ENCODE measurements at places on chromosomes 6 and 20. TPM values are rescaled to one million over a fixed set of nuclear protein-coding genes. Genes with fewer than 3 reads are reported as not detected.

- DNase-seq: no peak
Observed at GRCh38 chr20:23086931-23087411, 847 bp upstream of the CD93 start.

- no peak for DNase-seq
Observed at GRCh38 chr6:169849396-169849795, 98.0 kb downstream of the ERMARD start.

GRCh38 chr6:24831771-24832716, 33.3 kb upstream of the ARMH2 start:
- no peak for DNase-seq

DNA sequence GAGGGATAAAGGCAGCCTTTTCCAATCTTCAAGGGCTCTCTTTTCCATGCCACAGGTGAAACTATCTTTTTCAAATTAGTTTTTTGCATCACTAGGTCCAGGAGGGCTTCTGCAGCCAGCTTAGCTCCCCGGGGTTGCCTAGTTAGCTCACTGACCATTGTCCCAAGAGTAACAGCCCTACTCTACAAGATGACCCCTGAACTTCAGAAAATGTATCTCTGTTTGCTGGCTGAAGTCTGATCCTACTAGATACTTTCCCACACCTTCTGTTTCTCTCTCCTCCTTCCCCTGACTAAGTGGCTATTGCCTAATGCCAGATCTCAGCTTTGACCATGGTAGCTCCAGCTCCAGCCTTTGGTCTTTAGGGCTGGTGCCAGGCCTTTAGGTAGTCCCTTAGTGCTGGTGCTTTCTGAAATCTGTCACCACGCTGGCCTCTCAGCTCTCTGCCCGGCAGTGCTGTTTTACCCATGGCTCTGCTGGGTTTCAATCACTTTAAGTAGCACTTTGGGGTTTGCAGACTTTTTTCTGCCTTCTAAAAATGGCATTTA, 255.1 kb downstream of the RNGTT start:
- DNase-seq: no peak

- DNase-seq: no peak
Observed at GRCh38 chr6:158894193-158894592, 75.0 kb upstream of the EZR start.

The MOXD1 gene
- 311 TPM for polyA plus RNA-seq

- no peak for DNase-seq
Observed at GRCh38 chr6:134936931-134937330, 13.0 kb downstream of the ALDH8A1 start.

GRCh38 chr6:25965058-25965457, 2.5 kb downstream of the TRIM38 start:
- no peak for DNase-seq

The KCNB1 gene
- polyA plus RNA-seq: 0.39 TPM

GRCh38 chr6:157490611-157491269, 109.8 kb downstream of the ZDHHC14 start:
- no peak for DNase-seq

- DNase-seq: no peak
Observed at GRCh38 chr20:2822073-2822472, 5.9 kb downstream of the TMEM239 start.

The PAX1 gene
- polyA plus RNA-seq: not detected

DNA sequence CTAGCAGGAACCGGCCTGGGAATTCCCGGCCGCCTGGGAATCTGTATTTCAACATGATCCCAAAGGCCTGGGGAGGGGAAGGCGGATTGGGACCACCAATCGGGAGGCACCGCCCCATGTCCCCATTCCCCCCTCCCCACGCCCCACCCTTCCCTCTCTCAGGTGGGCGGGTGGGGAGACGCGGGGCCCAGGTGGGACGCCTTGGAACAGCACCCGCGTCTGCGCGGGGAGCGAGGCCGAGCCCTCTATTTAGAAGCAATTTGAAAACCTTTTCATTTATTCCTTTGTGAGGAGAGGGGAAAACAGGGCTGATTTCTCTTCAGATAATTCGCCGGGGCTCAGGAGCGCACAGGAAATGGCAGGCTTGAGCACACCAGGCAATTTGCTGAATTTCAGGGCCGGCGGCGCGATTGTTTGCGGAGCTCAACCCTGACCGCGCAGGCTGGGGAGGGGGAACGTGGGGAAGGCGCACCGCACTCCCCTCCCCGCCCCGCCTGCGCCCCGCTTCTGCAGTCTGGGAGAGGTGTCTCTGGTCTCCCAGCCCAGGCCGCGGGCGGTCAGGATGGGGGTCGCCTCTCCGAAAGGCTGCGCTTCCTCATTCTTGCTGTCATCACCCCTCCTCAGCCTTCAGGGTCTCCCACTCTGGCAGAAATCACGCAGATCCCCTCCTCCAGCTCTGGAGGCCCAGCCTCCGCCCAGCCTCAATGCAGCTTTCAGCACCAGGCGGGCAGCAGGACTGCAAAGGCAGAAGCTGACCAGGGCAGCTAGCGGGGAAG, 170.0 kb downstream of the GRM4 start:
- DNase-seq: no peak

GRCh38 chr20:61514018-61514365, 261.9 kb downstream of the CDH4 start:
- DNase-seq: no peak

DNA sequence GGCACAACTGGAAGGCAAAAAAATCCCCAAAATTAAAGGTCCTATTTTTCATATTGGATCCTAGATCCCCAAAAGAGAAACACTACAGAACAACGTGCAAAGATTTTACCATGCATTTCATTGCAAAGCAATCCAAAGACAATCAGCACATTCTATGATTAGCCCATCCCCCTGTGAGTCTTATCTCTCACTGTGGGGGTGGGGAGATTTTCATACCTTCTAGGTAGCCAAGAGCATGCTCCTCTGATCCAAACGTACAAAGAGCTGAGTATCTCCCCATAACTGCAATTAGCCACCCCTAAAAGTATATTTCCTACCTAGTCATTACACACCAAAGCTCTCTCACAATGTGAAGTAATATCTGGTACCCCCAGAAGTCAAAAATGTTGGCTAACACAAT, 22.2 kb upstream of the ENTPD6 start:
- no peak for DNase-seq

The HLA-DQB1 gene
- 6.5 TPM for polyA plus RNA-seq

DNA sequence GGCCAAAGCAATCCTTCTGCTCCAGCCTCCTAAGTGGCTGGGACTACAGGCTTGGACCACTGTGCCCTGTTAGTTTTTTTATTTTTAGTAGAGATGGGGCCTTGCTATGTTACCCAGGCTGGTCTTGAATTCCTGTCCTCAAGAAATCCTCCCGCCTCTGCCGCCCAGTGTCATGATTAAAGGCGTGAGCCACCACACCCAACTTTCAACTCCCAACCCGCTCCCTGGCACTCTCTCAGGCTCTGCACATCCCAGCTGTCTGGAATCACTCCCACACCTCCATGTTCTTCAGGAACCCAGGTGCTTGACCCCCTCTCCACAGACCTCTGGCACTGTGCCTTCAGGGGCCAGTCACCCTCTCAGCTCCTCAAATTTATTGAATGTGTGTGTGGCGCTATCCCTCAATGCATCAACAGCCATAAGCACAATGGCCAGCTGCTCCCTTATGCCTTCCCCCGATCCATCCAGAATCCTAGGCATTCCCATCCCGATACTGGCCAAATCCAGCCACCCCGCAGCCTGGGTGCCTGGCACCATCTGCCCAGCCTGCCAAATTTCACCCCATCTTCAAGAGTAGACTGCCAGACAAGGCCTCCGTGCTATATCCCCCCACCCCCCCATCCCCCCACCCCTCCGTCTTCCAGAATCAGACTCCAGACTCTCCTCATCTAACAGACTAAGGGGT, 647 bp upstream of the POU5F1 start:
- DNase-seq: no peak

The MCHR2 gene
- 0.03 TPM for polyA plus RNA-seq

DNA sequence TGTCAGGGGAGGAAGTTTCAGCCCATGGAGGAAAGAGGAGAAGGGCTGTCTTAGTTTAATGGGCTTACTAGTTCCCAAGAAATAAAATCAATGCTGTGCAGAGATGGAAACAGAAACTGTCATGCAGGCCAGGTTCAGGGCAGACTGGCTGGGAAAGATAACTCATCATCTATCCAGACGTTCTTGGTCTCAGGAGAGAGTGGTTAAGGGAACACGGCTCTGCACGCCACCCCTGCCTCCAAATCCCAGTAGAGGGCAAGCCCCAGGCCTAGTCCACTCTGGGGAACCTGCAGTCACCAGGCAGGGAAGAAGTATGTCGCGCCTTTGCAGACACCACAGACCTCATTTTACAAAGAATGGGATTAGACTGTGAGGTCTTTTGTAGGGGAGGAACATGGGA, 12.5 kb downstream of the ALDH8A1 start:
- DNase-seq: no peak

The PPP1R14C gene
- 25.5 TPM for polyA plus RNA-seq

GRCh38 chr6:7142918-7143475, 35.2 kb downstream of the RREB1 start:
- no peak for DNase-seq

The AVP gene
- 1.0 TPM for polyA plus RNA-seq

The SLC17A1 gene
- 27.5 TPM for polyA plus RNA-seq

DNA sequence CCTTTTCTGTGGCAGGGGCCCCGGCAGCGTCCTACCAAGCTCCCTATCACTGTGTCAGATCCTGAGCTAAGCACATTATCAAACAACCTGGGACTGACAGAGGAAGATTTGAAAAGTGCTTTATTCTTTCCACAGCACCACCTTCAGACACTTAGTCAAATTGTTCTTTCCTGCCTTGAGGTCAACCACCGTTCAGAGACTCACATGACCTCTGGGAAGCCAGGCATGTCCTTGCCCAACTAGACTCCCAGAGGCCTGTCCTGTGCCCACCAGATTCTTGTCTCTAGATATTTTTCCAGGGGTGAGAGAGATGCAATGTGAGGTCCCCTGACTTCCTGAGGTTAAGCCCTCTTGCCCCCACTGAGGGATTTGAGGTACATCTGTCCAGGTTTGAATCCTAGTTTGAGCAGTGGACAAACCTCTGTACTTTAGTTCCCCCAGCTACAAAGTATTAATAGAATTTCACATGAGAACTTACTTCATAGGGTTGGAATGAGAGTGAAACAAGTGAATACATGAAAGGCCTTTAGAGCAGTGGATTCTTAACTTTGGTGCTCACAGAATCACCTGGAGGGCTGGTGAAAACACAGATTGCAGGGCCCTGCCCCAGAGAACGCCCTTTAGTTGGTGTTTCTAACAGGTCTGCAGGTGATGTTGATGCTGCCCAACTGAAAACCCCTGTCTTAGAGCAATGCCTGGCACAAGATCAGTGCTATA, 179.8 kb downstream of the CLIC5 start:
- no peak for DNase-seq

The PDYN gene
- polyA plus RNA-seq: 0.66 TPM

- DNase-seq: no peak
Observed at GRCh38 chr6:45653117-45653883, 275.6 kb upstream of the SUPT3H start.

DNA sequence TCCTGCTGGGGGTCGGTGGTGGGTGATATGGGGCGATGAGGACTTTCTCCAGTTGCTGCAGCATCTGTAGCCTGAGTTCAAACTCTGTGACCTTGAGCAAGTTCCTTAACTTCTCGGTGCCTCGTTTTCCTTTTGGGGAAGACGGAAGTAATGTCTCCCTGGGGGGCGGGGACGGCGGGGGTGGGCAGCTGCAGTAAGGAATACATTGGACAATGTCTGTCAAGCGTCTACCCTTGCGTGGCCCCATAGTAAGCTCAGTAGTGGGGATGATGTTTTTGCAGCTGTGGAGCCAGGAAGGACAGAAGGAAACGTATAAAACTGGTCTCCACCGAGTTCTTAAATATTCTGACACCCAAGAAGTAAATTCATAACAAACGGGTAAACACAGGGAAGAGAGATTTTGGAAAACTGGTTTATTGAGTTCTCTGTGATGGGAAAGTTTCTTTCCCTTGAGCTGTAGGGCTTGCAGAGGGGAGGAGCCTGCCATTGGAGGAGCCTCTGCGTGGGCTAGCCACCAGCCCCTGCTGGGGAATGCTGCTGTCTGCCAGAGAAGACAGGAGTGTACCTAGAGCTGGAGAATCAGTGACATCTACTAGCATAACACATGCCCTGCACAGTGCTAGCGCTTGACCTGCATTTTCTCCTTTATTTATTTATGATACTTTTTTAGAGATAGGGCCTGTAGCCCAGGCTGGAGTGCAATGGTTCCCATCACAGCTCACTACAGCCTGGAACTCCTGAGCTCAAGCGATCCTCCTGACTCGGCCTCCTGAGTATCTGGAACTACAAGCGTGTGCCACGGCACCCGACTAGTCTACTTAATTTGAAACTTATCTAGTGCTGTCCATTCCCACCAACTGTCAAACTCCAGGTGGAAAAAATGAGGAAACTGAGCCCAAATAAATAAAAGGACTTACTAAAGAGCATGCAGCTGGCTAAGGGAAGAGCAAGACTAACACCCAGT, 1.2 kb upstream of the ACSS1 start:
- no peak for DNase-seq

All from right renal pelvis (tissue), 4 donors.